ENCODE measurements at places on chromosomes 7 and 10.

DNA sequence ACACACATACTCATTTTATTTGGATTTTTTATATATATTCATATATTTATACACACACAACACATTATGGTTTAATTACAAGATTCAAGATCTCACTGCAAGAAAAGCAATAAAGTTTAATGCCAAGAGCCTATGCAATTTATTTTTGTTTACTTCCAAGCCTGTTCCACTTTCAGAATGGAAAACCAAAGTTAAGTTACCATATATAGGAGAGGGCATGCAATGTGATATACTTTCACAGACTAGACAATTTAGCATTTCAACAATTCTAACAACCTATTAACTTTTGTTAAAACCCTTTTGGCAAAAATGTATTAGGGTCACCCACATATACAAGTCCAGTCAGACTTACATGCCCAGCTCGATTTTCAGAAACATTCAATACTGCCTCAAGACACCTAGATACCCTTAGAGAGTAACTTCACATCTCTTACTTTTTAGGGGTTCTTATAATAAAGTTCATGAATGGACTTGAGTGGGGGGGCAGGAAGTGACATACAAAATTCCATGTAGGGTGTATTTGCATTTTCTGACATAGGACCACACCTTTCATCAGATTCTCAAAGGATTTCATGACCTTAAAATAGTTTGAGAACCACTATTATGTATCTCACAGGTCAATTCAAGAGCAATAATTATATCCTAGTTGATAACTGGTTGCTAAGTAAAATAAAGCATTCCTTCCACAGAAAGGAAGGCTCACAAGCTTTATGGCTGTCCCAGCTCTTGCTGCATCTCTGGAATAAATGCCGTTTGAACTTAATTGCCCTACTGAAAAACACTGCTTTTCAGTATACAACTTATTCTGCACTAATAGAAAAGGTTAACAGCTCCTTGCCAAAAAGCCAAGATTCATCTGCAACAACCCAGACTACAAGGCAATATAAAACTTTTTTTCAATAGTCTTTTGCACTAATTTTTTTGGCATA is 2.5 kb downstream of the P4HA1 start:
- DNase-seq: no peak

- DNase-seq: no peak
These were observed 4.9 kb upstream of the NKX2-3 start for GRCh38 chr10:99527526-99528493.

- DNase-seq: no peak
These were observed 44.7 kb downstream of the IMMP2L start for GRCh38 chr7:111517549-111517951.

DNA sequence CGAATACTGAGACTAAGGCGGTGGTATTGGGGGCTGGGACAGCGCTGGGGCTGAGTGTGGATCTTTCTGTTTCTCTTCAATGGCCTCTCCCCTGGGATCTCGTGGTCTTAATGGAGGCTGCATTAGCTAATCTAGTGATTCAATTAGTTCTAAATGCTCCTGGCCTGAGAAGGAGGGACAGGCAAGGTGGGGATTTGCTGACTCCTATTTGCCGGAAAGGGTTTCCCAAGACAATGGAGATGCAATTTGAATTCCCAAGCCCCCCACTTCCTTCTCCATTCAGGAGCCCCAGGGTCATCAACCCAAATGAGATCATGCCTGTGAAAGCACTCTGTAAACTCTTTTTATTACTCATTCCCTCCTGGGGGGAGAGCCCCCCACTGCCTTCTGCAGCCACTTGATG is 111.7 kb upstream of the PLXNA4 start:
- DNase-seq: no peak

- DNase-seq: no peak
These were observed 62.9 kb upstream of the MKRN1 start for GRCh38 chr7:140542228-140542603.

- no peak for DNase-seq
These were observed 4.1 kb upstream of the OIT3 start for GRCh38 chr10:72889391-72889831.

DNA sequence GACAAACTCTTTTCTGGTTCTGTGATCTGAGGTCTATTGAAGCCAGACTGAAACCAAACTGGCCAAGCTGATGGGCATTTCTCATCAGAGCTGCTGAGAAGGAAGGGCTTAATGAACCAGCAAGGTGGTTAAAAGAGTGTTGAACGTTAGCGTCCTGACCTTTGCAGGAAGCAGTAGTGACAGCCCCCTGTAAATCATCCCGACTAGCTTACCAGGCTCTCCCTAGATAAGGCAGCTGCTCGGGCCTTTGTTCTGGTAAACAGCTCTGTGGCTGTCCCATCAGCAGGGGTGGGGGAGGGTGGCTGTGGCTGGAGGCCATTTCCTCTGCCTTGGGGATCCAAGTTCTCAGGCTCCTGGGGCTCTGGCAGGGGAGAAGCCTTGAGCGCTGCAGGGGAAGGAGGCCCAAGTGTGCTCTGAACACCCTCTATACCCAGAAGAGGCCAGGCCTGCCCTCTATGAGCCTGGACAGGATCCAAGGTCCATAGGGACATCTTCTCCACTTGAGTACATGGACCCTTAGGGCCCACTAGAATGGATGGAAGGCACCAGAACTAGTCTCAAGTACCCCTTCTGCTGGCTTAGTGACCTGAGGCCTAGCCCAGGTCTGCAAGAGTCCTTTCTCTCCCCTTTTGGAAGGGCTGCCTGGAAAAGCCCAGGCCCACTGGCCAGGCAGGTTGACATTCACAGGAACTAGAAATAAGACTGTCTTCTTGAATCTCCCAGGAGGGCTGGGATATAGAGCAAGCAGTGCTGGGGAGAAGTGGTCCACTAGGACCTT is 134.6 kb downstream of the ARHGAP22 start:
- DNase-seq: no peak

GRCh38 chr7:14144538-14144937 is 155.1 kb upstream of the ETV1 start:
- no peak for DNase-seq

DNA sequence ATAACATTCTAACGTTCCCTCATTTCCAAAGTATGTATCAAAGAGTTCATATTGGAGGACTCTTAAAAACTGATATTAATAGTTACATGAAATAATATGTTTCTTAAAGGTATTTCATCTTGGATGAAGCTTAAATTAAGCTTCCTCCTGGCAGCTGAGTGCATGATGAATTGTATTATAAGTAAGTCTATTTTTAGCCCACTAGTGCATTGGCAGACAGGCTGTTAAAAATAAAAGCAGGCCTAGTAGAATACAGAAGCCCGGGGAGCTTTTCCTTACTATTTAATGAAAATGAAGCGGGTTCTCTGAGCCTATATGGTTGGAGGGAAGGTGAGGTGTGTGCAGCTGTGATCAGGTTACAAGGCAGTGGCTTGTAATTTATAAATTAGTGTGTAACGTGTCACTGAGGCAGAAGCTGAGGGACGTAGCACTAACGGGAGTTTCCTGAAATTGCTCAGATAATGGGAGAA is 130.7 kb upstream of the KMT2E start:
- DNase-seq: no peak

GRCh38 chr7:50591098-50591479 is 25.9 kb upstream of the DDC start:
- DNase-seq: no peak

GRCh38 chr10:132236161-132236560 is 49.4 kb downstream of the DPYSL4 start:
- DNase-seq: no peak

DNA sequence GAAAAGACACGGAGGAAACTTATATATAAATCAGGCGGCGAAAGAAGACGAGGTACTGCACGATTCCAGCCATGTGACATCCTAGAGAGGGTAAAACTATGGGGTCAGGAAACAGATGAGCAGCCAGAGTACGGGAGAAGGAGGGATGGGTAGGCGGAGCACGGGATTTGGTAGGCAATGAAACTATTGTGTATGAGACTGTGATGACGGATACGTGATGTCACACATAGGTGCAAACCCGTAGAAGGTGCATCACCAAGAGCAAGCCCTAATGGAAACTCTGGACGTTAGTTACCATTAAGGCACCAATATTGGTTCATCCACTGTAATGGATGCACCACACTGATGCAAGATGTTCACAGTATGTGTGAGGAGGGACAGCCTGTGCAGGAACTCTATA is 93.8 kb upstream of the MGMT start:
- DNase-seq: no peak

Measured in activated CD4-positive, alpha-beta T cell treated with anti-CD3 and anti-CD28 coated beads for 24 hours (primary cell).